Stimulated activated CD4-positive, alpha-beta T cell treated with anti-CD3 and anti-CD28 coated beads, Interleukin-2, amount 100 ng/mL, for 24 hours (primary cell): ENCODE measurements at places on chromosomes 16 and 17.

- no peak for DNase-seq
Measured at GRCh38 chr17:50316016-50316587, 29.8 kb upstream of the XYLT2 start.

DNA sequence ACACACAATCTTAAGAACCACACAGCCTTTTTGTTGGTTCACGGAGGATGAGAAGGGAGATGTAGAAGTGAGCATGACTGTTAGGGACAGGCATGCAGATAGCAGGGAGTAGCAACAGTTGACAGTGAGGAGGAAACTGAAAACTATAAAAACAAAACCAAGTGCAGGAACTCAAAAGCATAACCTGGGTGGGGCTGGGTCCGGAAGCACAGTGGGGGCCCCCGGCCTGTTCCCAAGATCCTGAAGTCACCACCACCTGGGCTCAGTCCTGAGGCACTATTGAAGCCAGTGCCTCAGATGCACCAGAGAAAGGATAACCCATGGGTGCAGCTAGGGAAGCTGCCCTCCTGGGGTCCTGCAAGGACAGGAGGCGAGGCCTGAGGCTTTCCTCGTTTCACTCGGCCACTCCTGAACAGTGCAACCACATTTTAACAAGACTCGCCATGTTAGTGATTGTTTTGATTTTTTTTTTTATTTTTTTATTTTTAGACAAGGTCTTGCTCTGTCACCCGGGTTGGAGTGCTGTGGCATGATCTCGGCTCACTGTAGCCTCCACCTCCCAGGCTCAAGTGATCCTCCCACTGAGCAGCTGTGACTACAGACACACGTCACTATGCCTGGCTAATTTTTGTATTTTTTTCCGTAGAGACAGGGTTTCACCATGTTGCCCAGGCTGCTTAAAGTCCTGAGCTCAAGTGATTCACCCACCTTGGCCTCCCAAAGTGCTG lies 27.7 kb upstream of the CBX4 start:
- no peak for DNase-seq

GRCh38 chr16:48498769-48499631 lies 111.0 kb downstream of the N4BP1 start:
- DNase-seq = no peak

DNA sequence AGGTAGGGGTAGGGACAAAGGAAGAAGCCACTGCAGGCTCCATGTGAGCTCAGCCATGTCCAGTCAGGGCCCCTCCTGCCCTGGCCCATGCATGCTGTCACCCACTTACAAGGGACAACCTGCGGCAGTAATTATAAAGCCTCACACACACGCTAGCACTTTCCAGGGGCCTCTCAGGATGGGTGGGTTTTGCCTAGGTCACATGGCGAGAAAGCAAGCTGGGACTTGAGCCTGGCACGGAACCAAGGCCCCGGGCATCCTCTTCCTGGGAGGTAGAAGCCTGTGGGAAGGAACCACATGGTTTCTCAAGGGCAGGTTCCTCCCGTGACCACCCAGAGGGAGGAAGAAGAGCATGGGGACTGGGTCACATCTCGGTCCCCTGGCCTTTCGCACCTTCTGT lies 7.0 kb downstream of the ZNF319 start:
- no peak for DNase-seq

DNA sequence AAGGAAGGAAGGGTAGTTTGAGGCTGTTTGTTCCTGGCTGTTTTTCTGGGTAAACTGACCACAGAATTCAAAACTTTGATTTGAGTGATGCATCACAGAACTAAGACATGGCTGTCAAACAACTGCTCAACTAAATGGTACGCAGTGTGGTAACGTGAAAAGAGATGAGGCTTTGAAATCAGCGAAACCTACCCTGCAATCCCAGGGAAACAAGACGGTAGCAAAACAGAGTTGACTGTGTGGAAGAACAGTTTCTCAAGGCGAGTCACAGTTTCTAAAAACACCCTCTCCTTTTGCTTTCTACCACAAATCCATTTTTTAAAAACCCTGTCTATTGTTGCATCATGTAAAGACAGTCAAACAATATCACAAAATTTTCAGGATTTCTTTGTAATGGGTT lies 156.0 kb upstream of the MAF start:
- DNase-seq = no peak

- DNase-seq = no peak
Measured at GRCh38 chr16:80019395-80019794, 418.9 kb upstream of the MAF start.
